ENCODE measurements at places on chromosomes 1 and 21. TPM values are rescaled to one million over a fixed set of nuclear protein-coding genes. Genes with fewer than 3 reads are reported as not detected.
A peak's percentile ranks its signal among the peaks of the same experiment; 100 is the strongest.

DNA sequence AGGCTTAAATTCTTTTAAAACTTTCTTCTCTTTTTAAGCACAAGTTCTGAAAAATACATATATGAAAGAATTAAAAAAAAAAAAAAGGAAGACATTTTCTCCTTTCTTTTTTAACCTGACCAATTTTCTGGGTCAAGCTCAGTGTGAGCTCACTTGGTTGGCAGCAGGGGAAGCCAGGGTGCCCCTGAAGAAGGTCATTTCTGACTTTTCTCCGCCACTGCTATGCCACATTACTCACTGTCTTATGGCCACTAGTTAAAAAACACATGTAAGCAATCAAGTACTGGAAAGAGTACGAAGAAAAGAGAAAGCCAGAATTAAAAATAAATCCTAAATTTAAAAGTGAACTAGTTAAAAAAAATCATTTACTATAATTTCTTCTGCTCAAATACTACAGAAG is 275.0 kb downstream of the NEGR1 start:
- no peaks in the 10 kb centered on the region for H3K27me3 ChIP-seq
- H3K4me3 ChIP-seq: no peak overlapping the region
- no peak overlapping the region for H3K27ac ChIP-seq
- no peaks in the 10 kb centered on the region for H3K4me1 ChIP-seq

DNA sequence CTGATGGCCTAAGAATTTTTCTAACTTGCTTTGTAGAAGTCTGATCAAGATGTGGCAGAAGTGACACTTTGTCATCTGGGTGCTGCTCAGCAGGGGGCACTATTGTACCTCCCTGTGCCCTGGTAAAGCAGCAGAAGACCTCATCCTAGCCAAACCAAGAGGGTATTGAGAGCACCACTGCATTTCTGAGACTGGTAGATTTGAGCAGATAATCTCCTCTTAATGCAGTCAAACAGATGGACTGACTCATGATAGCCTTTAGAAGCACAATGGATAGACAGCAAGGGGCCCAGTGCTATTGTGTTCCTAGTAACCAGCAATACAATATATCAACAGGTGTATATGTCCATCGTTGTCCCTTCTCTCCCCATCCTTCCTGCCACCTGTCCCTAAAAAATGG is 5.7 kb downstream of the TPM3 start:
- H3K4me1 ChIP-seq: peaks cover 9% of the 10 kb centered on the region
- no peak overlapping the region for H3K27ac ChIP-seq
- H3K4me3 ChIP-seq: no peak overlapping the region
- DNase-seq: peak; percentile 69
- peaks cover 2% of the 10 kb centered on the region for H3K27me3 ChIP-seq
- no peaks in the 10 kb centered on the region for H3K36me3 ChIP-seq

DNA sequence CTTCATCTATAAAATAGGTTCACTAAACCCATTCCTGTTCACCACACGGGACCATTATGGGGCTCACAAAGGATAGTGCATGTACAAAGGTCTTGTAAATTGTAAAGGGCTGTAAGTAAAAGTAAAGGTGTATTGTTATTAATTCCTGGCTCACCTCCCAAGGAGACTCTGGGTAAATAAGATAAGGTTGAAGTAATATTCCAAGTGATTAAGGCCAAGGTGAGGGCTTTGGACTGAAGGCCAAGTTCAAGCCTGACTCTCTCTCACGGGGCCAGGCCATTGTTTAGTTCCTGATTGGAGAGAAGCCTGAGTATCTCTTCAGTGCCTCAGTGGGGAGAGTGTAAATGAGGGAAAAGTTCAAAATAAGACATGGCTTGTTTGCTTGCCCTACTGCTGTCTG is 19.5 kb upstream of the ZFYVE9 start:
- no peak for DNase-seq
- no peaks in the 10 kb centered on the region for H3K36me3 ChIP-seq
- no peaks in the 10 kb centered on the region for H3K4me1 ChIP-seq

DNA sequence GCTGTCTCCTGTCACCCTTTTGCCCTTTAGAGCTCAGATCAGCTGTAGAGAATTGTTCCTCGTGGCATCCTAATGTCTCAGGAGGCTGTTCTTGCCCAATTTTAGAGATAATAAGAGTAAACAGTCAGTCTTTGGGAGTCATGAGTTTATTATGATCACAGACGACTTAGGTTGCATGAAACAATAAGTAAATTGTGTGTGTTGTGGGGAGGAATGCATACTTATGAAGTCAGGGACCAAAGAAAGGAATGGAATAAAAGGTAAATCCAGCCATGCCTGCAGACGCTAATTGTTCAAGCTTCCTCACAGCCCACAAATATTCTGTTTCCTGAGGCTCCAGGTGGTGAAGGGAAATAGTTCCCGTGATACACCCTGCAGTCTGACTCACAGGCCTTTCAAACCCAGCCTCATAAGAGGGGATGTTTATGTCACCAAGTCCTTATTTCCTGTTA is 897 bp downstream of the EPHX4 start:
- H3K4me3 ChIP-seq: peak overlapping the region; percentile 99
- H3K27me3 ChIP-seq: no peaks in the 10 kb centered on the region
- DNase-seq: peak; percentile 80

DNA sequence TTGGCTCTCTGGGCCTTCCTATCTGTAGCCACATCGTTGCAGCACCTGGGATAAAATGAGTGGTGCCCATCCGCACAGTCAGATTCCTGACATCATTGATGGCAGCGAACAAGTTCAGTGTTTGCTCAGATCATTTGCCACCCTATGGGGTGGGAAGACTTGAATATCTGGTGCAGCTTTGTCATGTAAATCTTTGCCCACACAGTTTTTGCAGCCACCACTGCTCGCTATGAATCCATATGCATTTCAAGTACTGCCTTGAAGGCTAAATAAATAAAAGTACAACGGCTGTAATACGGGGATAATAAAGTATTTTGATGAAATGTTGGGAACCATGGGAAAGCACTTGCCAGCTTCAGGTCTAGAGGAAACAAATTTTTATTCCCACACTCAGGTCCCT is 56.3 kb upstream of the COA6 start:
- H3K4me1 ChIP-seq: peaks cover 18% of the 10 kb centered on the region
- no peak overlapping the region for H3K27ac ChIP-seq
- H3K4me3 ChIP-seq: no peak overlapping the region
- H3K36me3 ChIP-seq: no peaks in the 10 kb centered on the region

DNA sequence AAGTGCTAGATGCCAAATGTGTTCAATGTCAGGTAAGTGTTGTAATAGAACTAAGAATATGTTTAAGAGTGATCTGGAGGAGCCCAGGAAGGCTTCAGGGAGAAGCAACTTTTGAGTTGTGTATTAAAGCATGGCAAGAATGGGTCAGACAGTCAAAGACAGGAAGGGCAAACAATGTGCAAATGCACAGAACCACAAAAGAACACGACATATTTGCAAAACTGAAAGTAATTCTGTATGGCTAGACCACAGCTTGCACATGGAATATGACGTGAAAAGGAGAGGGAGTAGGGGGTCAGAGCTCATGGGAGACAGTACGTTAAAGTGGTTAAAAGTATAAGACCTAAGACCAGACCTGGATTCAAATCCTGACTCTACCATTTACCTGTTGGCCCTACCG is 7.1 kb upstream of the SORT1 start:
- H3K4me3 ChIP-seq: no peak overlapping the region
- H3K36me3 ChIP-seq: peaks cover 59% of the 10 kb centered on the region
- H3K4me1 ChIP-seq: no peaks in the 10 kb centered on the region
- H3K27ac ChIP-seq: no peak overlapping the region
- DNase-seq: no peak

- 0 out of 2 replicates have a peak, but pooled peaks cover 11% of the 10 kb centered on the region for H3K36me3 ChIP-seq
- no peaks in the 10 kb centered on the region for H3K27me3 ChIP-seq
- H3K4me3 ChIP-seq: no peak overlapping the region
- peaks cover 17% of the 10 kb centered on the region for H3K4me1 ChIP-seq
Observed at GRCh38 chr1:219189952-219190351, 16.3 kb downstream of the LYPLAL1 start.

DNA sequence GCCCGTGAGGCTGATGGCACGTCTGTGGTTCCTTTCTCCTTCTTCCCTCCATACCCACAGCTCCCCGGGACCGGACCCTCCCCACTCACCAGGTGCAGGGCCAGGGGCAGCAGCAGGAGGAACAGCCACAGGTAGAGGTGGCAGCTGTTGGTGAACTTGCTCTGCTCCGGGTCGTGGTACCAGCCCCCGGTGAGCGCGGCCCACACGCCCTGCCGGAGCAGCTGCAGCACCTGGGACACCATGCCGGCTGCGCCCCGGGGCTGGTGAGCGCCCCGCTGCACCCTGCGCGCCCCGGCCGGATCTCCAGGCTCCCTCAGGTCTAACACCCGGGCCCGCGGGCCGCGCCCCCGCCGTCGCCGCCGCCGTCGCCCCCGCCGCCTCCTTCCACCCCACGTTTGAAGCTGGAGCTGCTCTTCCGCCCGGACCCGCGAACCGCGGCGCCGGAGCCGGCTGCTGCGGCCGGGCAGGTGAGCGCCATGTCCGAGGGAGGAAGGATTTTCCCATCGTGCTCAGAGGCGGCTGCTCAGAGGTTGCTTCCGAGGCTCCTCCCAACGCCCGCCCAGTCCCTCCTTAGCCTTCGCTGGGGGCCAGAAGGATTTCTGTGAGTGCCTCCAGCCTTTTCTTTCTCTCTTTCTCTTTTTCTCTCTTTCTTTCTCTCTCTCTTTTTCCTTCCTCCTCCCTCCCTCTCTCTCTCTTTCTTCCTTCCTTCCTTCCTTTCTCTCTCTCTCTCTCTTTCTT is at the start of gene PCNX2:
Gene PCNX2, minus strand, starts transcription at position 489 of the 738 bp plus-strand sequence. Its CDS starts 247 bp downstream, at position 242.
- no peaks in the 10 kb centered on the region for H3K27me3 ChIP-seq
- H3K4me1 ChIP-seq: peaks cover 44% of the 10 kb centered on the region
- DNase-seq: peak; percentile 82
- peak within 1 kb of the TSS; percentile 54 for H3K27ac ChIP-seq
- peak within 1 kb of the TSS; percentile 91 for H3K4me3 ChIP-seq
- no peaks in the 10 kb centered on the region for H3K36me3 ChIP-seq

- H3K27ac ChIP-seq: no peak overlapping the region
- H3K4me3 ChIP-seq: no peak overlapping the region
- no peaks in the 10 kb centered on the region for H3K27me3 ChIP-seq
- no peak for DNase-seq
- H3K4me1 ChIP-seq: no peaks in the 10 kb centered on the region
Observed at GRCh38 chr1:212207822-212208520, 77.2 kb upstream of the PPP2R5A start.

DNA sequence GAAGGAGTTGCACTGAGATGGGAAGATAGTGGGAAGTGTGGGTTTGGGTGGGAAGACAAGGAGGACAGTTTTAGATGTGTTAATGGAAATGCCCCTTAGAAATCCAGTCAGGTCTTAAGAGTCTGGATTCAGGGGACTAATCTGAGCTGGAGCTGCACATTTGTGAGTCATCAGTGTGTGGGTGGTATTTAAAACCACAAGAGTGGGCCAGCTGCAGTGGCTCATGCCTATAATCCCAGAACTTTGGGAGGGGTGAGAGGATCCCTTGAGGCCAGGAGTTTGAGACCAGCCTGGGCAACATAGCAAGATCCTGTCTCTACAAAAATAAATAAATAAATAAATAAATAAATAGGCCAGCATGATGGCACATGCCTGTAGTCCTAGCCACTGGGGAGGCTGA is 40.9 kb upstream of the SLC6A9 start:
- no peaks in the 10 kb centered on the region for H3K36me3 ChIP-seq
- H3K4me1 ChIP-seq: no peaks in the 10 kb centered on the region
- no peaks in the 10 kb centered on the region for H3K27me3 ChIP-seq
- H3K4me3 ChIP-seq: no peak overlapping the region

DNA sequence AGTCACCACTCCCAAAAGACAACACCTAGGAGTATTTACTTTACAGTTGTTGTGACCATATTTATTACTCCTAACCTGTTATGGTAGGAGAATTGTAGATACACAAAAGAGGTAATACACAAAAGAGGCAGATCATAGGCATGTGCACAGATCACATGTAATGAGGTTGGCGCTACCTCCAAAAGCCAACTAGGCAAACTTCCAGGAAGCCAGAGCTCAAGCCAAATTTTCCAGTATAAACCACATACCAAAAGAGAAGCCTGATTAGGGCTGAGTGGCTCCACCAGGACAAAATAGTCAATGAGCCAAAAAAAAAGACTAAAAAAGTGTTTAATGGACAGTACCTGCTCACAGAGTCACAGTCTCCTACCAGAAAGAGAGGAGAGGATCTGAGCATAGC is 195.0 kb upstream of the PBX1 start:
- no peak for DNase-seq
- H3K4me3 ChIP-seq: no peak overlapping the region
- no peaks in the 10 kb centered on the region for H3K4me1 ChIP-seq

GRCh38 chr1:156892190-156893047 is 1.1 kb upstream of the PEAR1 start:
- H3K27ac ChIP-seq: no peak overlapping the region
- H3K4me3 ChIP-seq: peak overlapping the region; percentile 54
- no peaks in the 10 kb centered on the region for H3K36me3 ChIP-seq
- H3K4me1 ChIP-seq: peaks cover 19% of the 10 kb centered on the region

- no peaks in the 10 kb centered on the region for H3K27me3 ChIP-seq
- H3K4me3 ChIP-seq: no peak overlapping the region
- H3K4me1 ChIP-seq: no peaks in the 10 kb centered on the region
- peaks cover 17% of the 10 kb centered on the region for H3K36me3 ChIP-seq
Observed at GRCh38 chr1:180981596-180982387, 40.9 kb downstream of the STX6 start.

- H3K36me3 ChIP-seq: peaks cover 33% of the 10 kb centered on the region
- no peaks in the 10 kb centered on the region for H3K4me1 ChIP-seq
- no peak overlapping the region for H3K27ac ChIP-seq
- H3K4me3 ChIP-seq: no peak overlapping the region
- no peaks in the 10 kb centered on the region for H3K27me3 ChIP-seq
- no peak for DNase-seq
Observed at GRCh38 chr1:1517973-1518620, 6.1 kb downstream of the ATAD3A start.

Gene CLDN17
- not detected for total RNA-seq

Gene BARHL2
- not detected for total RNA-seq

Gene IL23R
- not detected for total RNA-seq

Gene CBS
- 8.9 TPM for total RNA-seq

Gene HTR6
- total RNA-seq: not detected

Gene SPRR2A
- total RNA-seq: not detected

Gene RIPK4
- total RNA-seq: 333 TPM

Gene CAMK1G
- total RNA-seq: not detected

Gene RNU1-3
- total RNA-seq: under 0.01 TPM

Gene GJC2
- 2.2 TPM for total RNA-seq

Gene MMEL1
- total RNA-seq: 1.8 TPM
